OCI-M1 (cell line): ENCODE measurements at places on chromosomes 5 and 9.
A peak's percentile ranks its signal among the peaks of the same experiment; 100 is the strongest.

GRCh38 chr5:80565330-80565729, 4.8 kb downstream of the ANKRD34B start:
- no peak for DNase-seq

DNA sequence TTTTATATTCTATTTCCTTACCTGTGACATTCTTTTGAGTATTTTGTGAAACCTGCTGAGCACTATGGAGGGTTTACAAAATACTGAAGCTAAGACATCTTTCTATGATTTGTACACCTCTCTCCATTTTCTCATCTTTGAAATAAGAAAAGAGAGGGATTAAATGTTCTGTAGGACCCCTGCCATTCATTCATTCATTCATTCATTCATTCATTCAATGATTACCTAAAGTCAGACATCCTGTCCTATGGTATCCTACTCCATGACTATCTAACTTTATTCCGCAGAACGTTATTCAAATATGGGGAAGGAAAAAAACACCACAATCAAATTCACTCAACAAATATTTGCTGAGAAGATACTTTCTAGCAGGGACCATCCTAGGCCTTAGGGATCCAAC, 51.4 kb downstream of the AP3B1 start:
- no peak for DNase-seq

DNA sequence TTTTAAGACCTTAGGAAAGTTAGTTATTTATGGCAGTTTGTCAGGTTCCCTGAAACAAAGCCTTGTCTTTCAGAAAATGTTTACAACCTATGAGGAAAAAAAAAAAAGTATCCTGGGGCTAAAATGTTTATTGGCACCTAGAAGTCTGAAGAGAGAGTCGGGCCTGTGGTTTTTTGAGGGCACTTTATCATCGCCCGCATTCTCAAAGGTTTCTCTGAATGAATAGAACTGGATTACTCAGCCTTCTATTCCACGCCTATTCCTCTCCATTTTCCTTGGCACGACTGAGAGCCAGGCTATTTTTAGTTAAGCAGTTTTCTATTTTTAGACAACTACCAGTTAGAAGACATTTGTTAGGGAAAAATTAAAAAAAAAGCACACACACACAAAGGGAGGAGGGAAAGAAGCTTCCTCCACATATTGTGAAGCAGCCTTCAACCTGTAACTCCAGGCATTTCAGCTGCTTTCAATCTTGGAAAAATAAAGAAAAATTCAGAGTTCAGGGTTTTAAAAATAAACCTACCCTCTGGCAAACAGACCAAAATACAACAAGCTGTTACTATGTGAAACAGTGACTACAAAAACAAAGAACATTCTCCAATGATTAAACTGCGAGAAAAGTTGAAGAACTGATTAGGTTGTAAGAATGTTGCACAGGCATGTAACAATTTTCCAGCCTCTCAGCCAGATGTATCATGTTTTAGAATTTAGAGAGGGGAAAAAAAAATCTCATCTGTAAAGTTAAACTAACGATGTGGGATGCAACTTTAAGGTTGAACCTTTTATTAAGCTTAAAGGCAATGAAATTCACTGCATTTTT, 97.0 kb downstream of the MEF2C start:
- DNase-seq = peak; percentile 54

- DNase-seq = no peak
Observed at GRCh38 chr5:75331-76320, 16.3 kb upstream of the PLEKHG4B start.

- no peak for DNase-seq
Observed at GRCh38 chr9:89716559-89716958, 111.7 kb downstream of the GADD45G start.

DNA sequence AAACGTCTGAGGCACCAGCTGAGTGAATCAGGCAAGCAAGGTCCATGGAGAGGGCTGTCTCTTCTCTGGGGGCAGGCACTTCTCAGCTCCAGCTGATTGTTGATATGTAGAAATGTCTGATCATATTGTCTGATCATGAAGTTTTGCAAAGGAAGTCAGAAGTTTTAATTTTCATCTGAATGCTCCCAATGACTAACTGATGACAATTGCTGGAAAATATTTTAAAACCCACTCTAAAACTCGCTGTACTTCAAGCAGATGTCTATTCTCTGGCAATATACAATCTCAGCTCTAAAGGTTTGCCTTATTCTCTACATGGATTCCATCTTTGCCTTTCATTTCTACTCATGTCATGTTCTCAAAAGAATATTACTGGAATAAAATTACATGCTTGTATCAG, 12.7 kb downstream of the PLK2 start:
- DNase-seq = no peak

DNA sequence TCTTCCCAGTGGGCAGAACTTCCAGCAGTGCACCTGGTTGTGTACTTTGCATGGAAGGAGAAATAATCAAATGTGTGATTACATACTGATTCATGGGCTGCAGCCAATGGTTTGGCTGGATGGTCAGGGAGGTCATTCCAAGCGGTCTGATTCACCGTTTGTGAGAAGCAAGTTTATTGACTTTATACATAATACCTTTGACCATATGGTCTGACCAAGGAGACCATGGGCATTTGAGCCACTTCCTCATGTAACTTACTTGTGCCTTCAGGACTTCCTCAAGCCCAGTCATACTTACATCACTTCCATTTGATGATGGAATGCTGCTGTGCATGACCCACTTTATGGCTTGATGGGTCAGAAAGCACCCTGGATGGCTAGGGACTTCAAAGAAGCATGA, 41.1 kb downstream of the DAP start:
- DNase-seq = no peak

DNA sequence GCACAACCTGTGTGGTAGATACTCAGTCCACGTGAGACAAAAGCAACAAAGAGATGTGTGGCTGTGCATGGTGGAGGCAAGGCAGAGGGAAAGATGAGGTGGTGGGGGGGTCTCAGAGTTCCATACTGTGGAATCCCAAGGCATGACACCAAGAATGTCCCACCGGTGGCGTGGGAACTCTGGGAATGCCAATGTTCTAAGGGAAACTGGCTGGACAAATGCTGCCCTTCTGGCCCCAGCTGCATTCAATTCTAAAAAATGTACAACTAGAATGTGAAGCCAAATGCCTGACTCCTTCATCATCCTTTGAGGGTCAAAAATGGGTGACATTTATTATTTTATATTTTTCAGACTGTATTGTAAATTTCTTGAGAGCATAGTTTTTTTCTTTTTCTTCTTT, 58.2 kb upstream of the EQTN start:
- DNase-seq = no peak
